ENCODE measurements at places on chromosomes 6 and 20.
A peak's percentile ranks its signal among the peaks of the same experiment; 100 is the strongest.

DNA sequence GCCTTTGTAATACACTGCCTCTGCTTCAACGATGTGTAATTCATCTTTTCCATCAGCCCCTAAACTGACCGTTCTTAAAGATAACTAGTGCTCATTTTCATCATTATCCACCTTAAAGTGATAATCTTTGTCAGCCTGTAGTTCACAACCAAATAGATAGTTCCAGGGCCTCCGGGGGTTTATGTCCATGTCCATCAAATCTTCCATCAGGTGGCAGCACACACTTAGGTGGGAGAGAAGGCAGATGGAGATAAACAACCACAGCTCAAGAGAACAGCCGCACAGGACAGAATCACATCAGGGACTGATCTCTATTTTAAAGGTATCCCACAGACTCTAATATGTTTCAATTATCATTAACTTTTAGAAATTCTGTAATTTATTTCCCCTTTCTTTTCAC, 90.9 kb downstream of the LMBRD1 start:
- DNase-seq, result no peak

GRCh38 chr6:166640342-166641043, 13.4 kb upstream of the RPS6KA2 start:
- DNase-seq, result no peak

DNA sequence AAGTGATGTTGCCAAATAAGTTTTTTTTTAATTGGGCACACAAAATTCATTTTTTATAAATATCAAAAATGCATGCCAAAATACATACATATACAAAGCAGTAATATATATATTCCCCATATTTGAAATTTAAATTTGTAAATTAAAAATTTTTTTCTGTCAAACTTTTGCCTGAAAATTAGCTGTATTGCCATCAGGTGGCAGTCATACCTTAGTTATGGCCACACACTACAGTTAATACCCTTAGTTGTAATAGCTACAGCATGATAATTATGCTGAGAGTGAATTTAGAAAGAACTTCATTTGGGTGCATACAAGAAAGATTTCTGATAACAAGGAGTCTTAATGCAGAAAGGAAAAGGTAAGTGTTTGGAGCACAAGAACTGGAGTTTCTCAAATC, 46.2 kb upstream of the SDHAF4 start:
- DNase-seq, result no peak

GRCh38 chr6:122730775-122731386, 48.6 kb upstream of the FABP7 start:
- DNase-seq, result peak; percentile 60

All from muscle of back (tissue), 13 donors.